ENCODE measurements at places on chromosomes 2 and 18. TPM values are rescaled to one million over a fixed set of nuclear protein-coding genes. Genes with fewer than 3 reads are reported as not detected.

Gene OXER1
- total RNA-seq = 0.40 TPM

Gene LRRTM4
- 0.70 TPM for total RNA-seq

Gene CARF
- 5.9 TPM for total RNA-seq

Gene ANKRD39
- total RNA-seq = 14.6 TPM

Gene OTOS
- total RNA-seq = not detected

Gene IL1A
- not detected for total RNA-seq

Gene DHRS9
- total RNA-seq = 1.3 TPM

Gene C18orf32
- total RNA-seq = 40.2 TPM

Gene KCNS3
- 4.2 TPM for total RNA-seq

Gene EFHD1
- 24.3 TPM for total RNA-seq

Gene ALPP
- not detected for total RNA-seq

Gene LYG2
- not detected for total RNA-seq

Gene DSC2
- total RNA-seq = 26.0 TPM

Gene SCTR
- 0.43 TPM for total RNA-seq

Gene MYO1B
- 16.8 TPM for total RNA-seq

Gene FBXO36
- total RNA-seq = 0.65 TPM

Gene RGPD6
- 5.8 TPM for total RNA-seq

Gene ALK
- 0.16 TPM for total RNA-seq

Gene PROKR1
- total RNA-seq = not detected

Gene ERMN
- not detected for total RNA-seq

Gene UNC80
- not detected for total RNA-seq

Gene NDUFAF7
- 23.0 TPM for total RNA-seq

Gene NAT8
- not detected for total RNA-seq

Measured in Right ventricle myocardium superior (tissue), 1 donor.